ENCODE measurements at places on chromosomes 7 and 10. TPM values are rescaled to one million over a fixed set of nuclear protein-coding genes. Genes with fewer than 3 reads are reported as not detected.
A peak's percentile ranks its signal among the peaks of the same experiment; 100 is the strongest.

Gene GFRA1
- 0.59 TPM for total RNA-seq

Gene TACC2
- total RNA-seq, result 282 TPM

Gene CALHM1
- not detected for total RNA-seq

Gene CAV2
- 311 TPM for total RNA-seq

Gene MKRN1
- total RNA-seq, result 95.0 TPM

- no peak for DNase-seq
Observed at GRCh38 chr10:71326464-71326881, 7.4 kb downstream of the SLC29A3 start.

GRCh38 chr10:116240157-116240950, 32.7 kb downstream of the GFRA1 start:
- no peak for DNase-seq

DNA sequence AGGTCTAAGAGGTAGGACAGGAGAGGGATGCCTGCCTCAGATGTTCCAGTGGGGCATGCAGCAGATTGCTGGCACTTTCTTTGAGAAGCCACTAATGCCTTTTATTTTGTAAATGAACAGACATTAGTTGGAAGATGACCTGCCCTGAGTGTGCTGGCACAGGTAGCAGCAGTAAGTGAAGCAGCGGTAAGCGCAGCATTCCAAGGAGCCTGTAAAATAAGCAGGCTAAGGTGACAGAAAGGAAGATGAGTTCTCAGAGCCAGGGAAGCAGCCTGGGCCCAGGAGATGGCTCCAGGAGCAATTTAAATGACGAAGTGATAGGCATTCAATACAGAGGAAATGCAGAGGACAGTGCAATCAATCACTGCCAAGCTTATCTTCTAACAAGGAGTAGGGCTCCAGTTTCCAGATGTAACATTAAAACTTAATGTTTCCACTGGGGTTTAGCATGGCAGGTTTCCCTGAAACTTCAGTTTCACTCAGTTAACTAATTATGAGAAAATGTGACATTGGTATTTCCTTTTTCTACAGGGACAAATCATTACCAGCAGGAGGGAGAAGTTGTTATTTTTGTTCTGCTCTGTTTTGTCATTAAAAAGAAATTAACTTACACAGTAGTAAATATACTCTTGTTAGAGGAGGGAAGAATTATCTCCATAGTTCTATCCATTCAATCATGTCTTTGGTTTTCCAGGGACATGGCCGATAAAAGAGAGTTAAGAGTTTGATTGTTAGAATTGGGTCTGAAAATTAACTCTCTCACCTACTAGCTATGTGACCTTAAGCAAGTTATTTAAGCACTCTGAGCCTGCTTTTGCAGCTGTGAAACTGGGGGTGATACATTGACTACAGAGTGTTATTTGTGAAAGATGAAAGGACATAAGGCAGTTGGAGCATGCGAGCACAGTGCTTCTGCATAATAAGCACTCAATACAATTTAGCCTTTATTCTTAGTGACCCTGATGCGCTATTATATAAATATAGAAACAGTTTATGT, 96.6 kb upstream of the PTN start:
- no peak for DNase-seq

DNA sequence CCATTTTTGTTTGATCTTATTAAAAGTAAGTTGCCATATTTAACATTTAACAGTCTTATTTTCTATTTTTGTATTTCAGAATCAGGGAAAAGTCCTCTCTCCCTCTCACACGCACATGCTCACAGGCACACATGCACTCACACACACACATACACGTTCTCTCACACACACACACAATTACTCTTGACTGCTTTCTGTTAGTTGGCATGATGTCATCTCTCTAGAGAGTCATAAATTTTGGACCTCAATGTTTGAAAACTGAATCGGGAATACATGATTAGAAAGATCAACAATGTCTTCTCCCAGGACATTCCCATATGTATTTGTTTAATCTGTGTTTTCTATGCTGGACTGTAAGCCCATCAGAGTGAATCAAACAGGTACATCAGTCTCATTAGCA, 165.7 kb upstream of the AHR start:
- DNase-seq, result no peak

- no peak for DNase-seq
Observed at GRCh38 chr10:43453266-43453831, 16.4 kb downstream of the ZNF487 start.

DNA sequence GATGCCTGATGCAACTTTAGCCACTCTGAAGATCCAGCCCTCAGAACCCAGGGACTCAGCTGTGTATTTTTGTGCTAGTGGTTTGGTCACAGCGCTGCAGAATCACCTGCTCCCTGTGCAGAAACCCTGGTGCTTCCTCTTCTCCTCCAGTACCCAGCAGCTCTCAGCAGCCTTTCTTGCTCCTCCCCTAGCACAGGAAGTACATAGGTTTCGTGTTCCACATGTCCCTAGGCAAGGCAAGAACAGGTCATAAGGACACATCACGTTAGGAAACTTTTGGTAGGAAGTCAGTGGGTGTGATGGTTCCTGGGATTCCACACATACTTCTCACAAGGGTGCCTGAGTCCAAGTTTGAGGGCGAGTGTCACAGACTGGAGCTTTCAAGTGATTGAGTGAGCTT, 167.9 kb upstream of the PRSS1 start:
- DNase-seq, result no peak

DNA sequence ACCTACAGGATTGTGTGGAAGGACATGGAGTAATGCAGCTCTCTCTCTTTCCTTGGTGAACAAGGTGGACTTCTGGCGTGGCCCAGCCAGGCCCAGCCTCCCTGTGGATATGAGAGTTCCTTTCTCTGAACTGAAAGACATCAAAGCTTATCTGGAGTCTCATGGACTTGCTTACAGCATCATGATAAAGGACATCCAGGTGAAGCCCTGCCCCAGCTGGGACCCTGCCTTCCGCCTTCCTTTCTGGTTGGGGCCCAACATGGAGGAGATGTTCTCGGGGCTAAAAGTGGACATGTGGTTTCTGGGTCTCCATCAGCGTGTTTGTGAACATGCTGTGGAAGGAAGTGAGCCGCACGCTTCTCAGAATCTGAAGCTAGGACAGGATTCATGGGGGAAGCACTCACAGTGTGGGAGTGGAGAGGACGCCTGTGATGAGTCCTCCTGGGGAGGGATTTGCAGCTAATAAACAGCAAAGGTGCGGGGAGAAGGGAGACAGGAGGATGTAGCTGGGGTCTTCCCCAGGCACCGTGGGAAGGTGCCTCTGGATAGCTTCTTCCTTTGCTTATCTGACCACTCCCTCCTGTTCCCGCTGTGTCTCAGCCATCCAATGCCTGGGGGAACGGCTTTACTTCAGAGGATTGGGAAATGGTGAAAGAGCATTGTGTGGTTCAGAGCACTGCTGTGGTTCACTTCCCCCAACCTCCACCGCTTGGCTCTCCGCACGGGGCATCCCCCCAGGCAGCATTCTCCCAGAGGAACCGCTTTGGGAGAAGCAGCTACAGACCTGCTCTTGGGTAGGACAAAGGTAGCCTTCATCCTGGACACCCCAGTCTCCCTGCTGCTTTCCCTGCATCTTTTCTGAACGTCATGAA, 5.5 kb downstream of the CPA5 start:
- peak; percentile 57 for DNase-seq

DNA sequence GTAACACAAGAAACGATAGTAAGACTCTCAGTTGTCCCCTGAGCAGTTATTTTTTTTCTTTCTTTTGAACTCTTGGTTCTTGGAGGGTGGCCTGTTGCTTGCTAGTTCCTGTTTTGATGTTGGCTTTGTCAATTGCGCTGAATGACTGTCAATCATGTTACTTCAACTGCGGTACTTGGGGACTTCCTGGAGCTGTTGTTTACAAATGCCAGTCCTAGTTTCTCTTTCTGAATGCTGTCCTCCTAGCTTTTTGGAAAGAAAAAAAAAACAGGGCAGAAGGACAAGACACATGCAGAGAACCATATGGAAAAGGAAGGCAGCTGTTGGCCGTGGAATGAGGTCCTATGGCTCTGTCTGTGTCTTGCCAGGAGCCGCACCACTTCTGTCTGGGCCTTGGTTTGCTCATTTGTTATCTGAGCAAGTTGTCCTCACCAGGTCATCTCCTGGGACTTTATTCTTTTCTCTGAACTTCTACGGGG, 7.0 kb upstream of the PDCD4 start:
- DNase-seq, result no peak

DNA sequence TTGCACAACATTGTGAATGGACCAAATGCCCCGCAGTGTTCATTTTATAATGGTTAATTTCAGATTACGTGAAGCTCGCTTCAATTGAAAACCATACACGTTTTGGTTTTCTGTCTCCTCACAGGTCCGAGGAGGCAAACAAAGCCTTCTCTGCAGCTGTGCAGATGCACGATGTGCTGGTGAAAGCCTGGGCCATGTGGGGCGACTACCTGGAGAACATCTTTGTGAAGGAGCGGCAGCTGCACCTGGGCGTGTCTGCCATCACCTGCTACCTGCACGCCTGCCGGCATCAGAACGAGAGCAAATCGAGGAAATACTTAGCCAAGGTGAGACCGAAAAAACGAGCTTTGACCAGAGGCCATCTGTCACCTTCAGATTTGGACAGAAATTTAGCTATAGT, 110.3 kb downstream of the TRRAP start:
- peak; percentile 35 for DNase-seq

- no peak for DNase-seq
Observed at GRCh38 chr10:50740293-50740648, 535 bp downstream of the ASAH2B start.

DNA sequence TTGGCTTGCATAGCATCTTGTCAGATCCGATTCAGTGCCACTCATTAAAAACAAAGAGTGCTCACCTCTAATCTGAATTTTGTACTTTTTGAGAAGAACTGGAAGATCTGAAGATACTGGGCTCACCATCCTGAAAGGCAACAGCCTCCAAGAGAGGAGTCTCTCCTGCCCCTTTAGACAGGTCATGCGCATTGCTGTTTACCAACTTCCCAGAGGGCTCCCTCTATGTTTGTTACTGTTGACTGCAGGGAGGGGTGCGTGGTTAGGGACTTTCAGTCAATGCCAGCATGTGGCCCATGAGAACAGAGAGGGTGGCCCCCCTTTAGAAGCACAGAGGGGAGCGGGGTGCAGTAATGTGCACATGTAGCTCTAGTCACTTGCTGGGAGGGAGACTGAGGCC, 33.2 kb upstream of the CABCOCO1 start:
- no peak for DNase-seq

- DNase-seq, result no peak
Observed at GRCh38 chr7:152336754-152337368, 98.9 kb downstream of the KMT2C start.

GRCh38 chr10:125128397-125129075, 31.8 kb downstream of the CTBP2 start:
- DNase-seq, result no peak

DNA sequence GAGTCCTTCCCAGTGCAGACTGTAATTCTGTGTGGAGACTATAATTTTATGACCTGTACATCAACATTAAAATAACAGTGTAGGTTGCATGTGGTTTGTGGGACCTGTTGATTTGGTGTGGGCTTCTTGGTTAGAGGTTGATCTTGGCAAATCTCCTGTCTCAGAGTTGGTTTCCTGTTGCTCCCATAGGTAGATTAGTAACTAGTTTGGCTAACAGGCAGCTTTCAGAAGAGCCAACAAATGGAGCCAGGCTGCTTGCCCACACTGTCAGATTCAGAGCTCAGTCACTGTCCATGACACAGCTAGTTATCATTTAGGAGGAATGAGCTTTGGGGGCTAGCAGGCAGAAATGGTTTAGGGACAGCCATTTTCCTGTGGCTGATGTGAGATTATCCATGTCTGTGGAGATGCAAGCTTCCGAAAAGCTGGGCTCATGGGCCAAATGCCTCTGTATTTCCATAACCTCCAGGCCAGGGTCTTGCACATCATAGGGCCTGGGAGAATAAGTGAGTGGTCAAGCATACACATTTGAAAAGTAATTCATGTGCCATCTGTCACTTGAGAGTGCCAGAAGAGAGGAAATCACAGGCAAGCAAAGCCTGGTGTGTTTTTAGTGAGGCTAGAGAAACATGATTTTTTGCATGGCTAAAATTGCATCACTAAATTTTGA, 33.4 kb downstream of the CCM2 start:
- DNase-seq, result no peak

DNA sequence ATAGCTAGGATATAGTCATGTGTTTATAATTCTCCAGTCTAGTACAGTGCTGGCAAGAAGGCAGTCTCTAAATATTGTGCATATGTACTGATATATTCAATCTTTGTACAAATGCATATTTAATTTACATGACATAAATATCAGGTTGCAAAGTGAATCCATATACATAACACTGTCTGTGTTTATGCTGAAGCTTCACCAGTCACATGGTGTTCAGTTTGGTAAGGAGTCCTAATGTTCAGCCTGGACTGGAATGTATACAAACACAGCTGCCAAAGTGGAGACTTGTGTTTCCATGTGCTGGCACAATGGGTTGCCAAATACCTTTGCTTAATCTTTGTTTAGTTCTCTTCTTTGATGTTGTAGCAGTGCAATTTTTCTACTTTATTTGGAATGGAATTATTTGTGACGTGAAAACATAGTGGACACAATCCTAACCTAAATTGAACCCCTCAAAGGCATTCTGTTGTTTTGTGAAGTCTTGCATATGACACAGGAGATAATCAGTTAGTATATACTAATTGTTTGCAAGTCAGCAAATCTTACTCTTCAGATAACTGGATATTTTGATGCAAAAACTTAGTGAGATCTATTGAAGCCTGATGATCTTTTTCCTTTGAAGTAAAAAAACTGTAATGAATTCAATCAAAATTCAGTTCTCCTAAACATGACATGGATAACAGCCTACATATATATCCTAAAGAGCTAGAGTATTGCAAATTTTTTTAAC, 17.3 kb upstream of the ARL4A start:
- no peak for DNase-seq

DNA sequence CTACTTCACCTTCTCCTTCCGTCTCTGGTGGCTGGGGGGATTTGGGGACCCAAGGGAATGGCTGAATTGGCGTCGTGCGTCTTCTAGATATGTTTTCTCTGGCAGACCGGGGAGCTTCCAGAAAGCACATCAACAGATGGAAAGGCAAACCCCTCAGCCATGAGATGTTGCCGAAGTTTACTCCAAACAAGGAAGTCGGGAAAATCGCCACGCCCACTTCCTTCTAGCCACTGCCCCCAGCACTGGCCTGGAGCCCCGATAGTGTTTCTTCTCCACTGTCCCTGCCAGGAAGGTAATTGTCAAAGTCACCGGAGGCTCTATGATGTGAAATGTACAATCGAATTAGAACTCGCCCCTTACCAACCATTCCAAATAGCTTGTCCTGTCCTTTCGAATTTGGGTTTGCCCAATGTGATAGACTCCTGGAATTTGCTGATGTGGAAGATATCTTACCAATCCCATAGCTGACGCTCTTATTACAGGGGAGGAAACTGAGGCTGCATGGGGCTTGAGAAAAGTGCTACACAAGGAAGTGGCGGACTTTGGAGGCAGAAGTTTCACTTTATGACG, 191.0 kb downstream of the LSM5 start:
- no peak for DNase-seq

DNA sequence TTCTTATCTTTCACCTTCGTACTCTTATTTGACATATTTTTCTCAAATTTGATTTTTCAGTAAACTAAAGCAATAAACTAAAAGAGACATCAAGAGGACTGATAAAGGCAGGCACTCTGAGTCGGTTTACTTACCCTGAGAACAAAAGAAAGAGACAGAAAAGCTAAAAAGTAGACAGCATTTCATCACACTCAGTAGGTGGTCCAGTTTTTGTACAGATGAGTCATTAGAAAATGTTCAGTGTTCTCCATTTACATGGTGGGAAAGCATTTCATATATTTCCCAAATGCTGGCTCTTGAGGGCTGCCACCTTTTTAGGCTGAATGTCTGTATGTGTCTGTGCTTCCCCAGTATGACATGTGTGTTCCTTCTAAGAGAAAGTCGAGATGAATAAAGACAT, 52.7 kb downstream of the NHLRC2 start:
- DNase-seq, result no peak

Measured in cardiac septum (tissue), 1 donor.